ENCODE measurements at places on chromosomes 3 and 15. TPM values are rescaled to one million over a fixed set of nuclear protein-coding genes. Genes with fewer than 3 reads are reported as not detected.

DNA sequence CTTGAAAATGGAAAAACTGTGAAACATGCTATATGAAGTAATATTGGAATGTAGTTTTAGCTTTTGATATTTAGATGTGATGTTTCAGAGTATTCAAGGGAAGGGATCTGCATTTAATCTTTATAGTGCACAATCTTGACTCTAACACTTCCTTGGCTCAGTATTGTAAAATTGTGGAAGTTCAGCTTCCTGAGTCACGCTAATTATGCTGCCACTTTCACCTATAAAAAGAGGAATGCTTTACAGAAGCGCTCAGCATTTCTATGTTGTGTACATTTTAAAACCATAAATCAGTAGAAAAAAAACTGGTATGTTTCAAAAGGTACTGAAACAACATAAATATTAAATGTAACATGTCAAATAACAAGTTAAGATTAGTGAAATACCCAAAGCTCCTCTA lies 32.6 kb downstream of the SERPINI2 start:
- no peak for DNase-seq
- no peaks in the 10 kb centered on the region for H3K27me3 ChIP-seq
- H3K4me3 ChIP-seq, result no peak overlapping the region

GRCh38 chr15:82020625-82021394 lies 25.0 kb downstream of the MEX3B start:
- H3K36me3 ChIP-seq, result no peaks in the 10 kb centered on the region
- H3K27me3 ChIP-seq, result peaks cover 4% of the 10 kb centered on the region
- no peaks in the 10 kb centered on the region for H3K4me1 ChIP-seq
- H3K4me3 ChIP-seq, result no peak overlapping the region

DNA sequence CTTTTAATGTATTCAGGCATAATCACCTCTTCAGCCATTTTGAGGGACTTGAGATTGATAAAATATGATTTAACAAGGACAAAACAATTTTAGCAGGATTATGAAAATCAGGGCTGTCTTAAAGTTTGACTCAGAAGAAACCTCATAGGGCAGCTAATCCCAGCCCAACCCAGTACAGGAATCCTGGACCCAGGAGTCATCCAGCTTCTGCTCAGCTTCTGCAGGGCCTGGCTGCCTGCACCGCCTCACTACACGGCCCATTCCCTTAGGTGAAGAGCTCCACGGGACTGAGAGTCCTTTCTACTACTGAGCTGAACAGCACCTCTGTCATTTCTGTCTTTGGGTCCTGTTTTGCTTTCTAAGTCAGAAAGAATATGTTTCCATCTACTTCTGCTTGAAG lies 37.5 kb downstream of the ARHGAP31 start:
- peak; percentile 87 for DNase-seq
- no peaks in the 10 kb centered on the region for H3K27me3 ChIP-seq
- peaks cover 12% of the 10 kb centered on the region for H3K36me3 ChIP-seq
- no peak overlapping the region for H3K27ac ChIP-seq

- no peak for DNase-seq
- peaks cover 2% of the 10 kb centered on the region for H3K4me1 ChIP-seq
- no peak overlapping the region for H3K4me3 ChIP-seq
- no peaks in the 10 kb centered on the region for H3K36me3 ChIP-seq
Measured at GRCh38 chr3:179973931-179974361, 62.8 kb downstream of the PEX5L start.

DNA sequence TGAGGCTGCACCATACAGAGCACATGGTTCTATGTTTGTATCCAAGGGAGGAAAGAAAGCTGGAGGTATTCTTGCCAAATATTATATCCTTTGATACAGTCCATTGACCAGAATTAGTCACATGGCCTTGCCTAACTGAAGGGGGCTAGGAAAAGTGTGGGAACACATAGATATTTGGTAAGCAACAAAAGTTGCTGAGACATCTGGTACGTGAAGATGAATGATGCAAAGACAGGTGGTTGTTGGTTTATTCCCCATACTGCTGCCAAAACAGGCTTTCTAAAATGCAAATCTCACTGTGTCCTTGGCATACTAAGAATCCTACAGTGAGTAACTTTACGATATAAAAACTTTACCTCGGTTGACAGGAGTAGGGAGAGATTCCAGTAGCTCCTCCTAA lies 162.2 kb downstream of the VGLL3 start:
- H3K27ac ChIP-seq, result no peak overlapping the region
- peaks cover 3% of the 10 kb centered on the region for H3K4me1 ChIP-seq
- DNase-seq, result peak; percentile 19
- H3K27me3 ChIP-seq, result no peaks in the 10 kb centered on the region
- no peak overlapping the region for H3K4me3 ChIP-seq
- no peaks in the 10 kb centered on the region for H3K36me3 ChIP-seq

- no peak overlapping the region for H3K4me3 ChIP-seq
- H3K27ac ChIP-seq, result no peak overlapping the region
- peaks cover 3% of the 10 kb centered on the region for H3K4me1 ChIP-seq
- DNase-seq, result no peak
Measured at GRCh38 chr15:31977138-31977537, 53.2 kb upstream of the CHRNA7 start.

DNA sequence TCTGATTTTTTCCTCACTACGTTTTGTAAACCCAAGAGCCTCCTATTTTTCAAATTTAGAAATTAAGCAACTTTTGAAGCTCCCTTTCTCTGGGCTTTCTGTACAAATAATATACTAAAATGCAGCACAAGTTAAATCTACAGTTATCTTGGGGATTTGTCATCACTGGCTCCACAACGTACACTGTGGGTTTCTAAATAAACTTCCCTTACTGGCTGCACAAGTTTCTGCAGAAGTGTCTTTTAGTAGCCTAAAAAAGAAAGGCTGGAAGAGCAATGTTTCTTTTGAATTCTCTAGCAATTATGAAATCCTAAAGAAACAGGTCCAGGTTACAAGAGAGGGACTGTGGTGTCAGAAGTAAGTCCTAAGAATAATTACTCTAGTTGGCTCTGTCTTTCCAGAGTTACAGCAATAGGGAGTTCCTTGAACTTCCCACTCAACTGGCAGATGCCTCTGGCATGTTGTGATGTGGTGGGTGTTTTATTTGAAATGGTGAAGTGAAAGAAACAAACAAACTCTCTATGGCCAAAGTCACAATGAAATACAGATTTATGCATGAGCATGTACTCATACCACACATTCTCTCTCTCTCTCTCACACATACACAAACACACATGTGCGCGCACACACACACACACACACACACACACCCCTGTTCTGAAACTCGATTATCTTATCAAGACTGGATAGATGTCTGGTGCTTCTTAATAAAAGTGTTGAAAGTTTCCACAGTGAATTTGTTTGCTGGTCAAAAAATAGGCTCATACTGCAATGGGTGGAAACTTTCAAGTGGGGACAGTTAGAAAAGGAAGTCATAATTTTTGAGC lies 198.2 kb downstream of the SSR3 start:
- H3K4me3 ChIP-seq, result no peak overlapping the region
- no peaks in the 10 kb centered on the region for H3K4me1 ChIP-seq
- no peak overlapping the region for H3K27ac ChIP-seq
- H3K36me3 ChIP-seq, result no peaks in the 10 kb centered on the region

GRCh38 chr3:4939276-4939675 lies 40.0 kb upstream of the BHLHE40 start:
- H3K4me1 ChIP-seq, result no peaks in the 10 kb centered on the region

DNA sequence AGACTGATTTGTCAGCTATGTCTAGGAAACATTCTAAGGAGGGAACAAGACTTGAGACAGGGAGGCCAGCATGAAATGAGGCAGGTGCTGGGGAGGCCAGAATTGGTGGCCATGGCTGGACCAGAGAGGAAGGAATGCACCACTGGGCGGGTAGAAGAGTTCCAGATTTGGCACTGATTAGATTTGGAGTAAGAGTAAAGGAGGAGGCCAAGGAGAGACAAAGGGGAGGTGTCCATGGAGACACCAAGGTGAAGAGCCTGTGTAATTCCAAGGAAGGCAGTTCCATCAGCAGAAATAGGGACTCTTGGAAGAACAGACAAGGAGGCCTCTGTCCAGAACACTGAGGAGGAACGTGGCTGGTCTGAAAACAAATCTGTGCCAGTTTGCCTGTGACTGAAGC lies 1.8 kb downstream of the ARNT2 start:
- no peak for DNase-seq
- H3K4me3 ChIP-seq, result no peak overlapping the region
- H3K36me3 ChIP-seq, result no peaks in the 10 kb centered on the region
- no peaks in the 10 kb centered on the region for H3K4me1 ChIP-seq
- no peak overlapping the region for H3K27ac ChIP-seq

DNA sequence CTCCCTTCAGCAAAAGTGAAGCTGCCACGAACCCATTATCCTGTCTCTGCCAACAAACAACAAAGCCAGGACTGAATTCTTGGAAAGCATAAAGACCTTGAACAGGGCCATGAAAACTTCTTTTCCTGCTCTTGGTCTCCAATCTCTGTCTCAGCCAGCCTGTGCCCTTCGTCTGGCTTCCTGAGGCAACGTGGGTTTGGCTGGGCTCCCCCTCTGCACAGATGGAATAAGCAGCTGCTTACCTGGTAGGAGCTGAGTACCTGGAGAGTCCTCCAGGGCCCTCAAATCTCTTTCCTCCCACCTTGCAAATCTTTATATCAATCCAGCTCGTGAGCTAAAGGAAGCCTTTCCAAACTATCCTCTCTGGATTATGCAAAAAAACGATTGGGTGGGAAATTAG lies 97.6 kb upstream of the PSMD6 start:
- H3K27ac ChIP-seq, result no peak overlapping the region
- no peaks in the 10 kb centered on the region for H3K4me1 ChIP-seq
- no peaks in the 10 kb centered on the region for H3K27me3 ChIP-seq
- no peak for DNase-seq
- no peak overlapping the region for H3K4me3 ChIP-seq
- peaks cover 4% of the 10 kb centered on the region for H3K36me3 ChIP-seq

Gene DBR1
- total RNA-seq, result 17.1 TPM

- H3K27me3 ChIP-seq, result no peaks in the 10 kb centered on the region
- no peaks in the 10 kb centered on the region for H3K36me3 ChIP-seq
- peaks cover 82% of the 10 kb centered on the region for H3K4me1 ChIP-seq
- peak; percentile 93 for DNase-seq
- H3K27ac ChIP-seq, result peak overlapping the region; percentile 76
Measured at GRCh38 chr15:74396445-74397238, 29.2 kb upstream of the CYP11A1 start.

- H3K36me3 ChIP-seq, result no peaks in the 10 kb centered on the region
- no peak overlapping the region for H3K27ac ChIP-seq
- H3K4me3 ChIP-seq, result no peak overlapping the region
- H3K27me3 ChIP-seq, result no peaks in the 10 kb centered on the region
Measured at GRCh38 chr3:152718810-152719209, 116.1 kb upstream of the P2RY1 start.

Gene GRIP2
- 1.4 TPM for total RNA-seq

- no peaks in the 10 kb centered on the region for H3K4me1 ChIP-seq
- no peaks in the 10 kb centered on the region for H3K36me3 ChIP-seq
- peaks cover 23% of the 10 kb centered on the region for H3K27me3 ChIP-seq
- no peak overlapping the region for H3K27ac ChIP-seq
- H3K4me3 ChIP-seq, result no peak overlapping the region
Measured at GRCh38 chr15:45386974-45387373, 8.6 kb upstream of the GATM start.

DNA sequence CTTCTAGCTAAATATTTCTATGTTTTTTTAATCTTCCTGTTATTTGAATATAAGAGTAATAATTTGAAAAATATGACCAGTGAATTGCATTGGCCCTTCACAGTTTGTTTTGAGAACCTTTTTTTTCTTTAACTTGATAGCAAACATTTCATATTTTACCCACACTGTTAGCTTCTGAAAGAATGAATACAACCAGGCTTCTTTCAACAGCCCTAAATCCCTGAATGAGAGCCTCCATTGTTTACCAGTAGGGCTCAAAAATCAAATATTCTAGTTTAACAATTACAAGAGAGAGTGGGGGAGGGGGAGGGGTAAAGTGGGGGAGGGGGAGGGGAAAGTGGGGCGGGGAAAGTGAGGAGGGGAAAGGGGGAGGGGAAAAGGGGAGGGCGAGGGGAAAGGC lies 14.5 kb upstream of the TOP2B start:
- H3K4me1 ChIP-seq, result no peaks in the 10 kb centered on the region
- no peak for DNase-seq
- H3K4me3 ChIP-seq, result no peak overlapping the region
- no peaks in the 10 kb centered on the region for H3K36me3 ChIP-seq
- no peak overlapping the region for H3K27ac ChIP-seq

Gene CD200R1L
- not detected for total RNA-seq

Gene SPTBN5
- 0.36 TPM for total RNA-seq

DNA sequence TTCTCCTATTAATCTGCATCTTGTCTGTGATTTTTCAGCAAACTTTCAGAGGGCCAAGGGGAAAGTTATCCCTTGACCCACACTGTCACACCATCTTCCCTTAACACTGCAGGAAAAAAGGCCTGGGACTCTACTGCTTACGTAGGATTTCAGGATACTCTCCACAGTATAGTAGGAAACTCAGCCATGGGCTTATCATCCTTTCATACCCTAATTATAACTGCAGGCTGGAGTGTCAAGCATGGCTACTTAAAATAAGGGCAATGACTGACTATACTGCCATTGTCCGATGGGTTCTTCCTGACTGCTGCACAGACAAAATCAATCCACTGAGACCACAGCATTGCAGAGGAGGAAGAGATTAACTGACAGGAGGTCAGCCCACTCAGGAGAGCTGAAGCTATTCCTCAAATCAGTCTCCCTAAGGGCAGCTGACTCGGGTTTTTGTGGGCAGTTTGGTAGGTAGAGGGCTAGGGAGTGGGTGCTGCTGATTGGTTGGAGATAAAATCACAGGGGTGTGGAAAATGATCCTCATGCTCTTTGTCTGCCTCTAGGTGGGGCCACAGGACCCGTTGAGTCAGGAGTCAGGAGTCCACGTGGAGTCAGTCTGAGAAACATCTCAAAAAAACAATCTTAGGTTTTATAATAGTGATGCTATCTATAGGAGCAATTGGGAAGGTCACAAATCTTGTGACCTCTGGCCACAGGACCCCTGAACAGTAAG lies 118.2 kb upstream of the STRIT1 start:
- no peaks in the 10 kb centered on the region for H3K27me3 ChIP-seq
- no peaks in the 10 kb centered on the region for H3K36me3 ChIP-seq
- H3K27ac ChIP-seq, result no peak overlapping the region
- H3K4me1 ChIP-seq, result peaks cover 9% of the 10 kb centered on the region
- no peak for DNase-seq

DNA sequence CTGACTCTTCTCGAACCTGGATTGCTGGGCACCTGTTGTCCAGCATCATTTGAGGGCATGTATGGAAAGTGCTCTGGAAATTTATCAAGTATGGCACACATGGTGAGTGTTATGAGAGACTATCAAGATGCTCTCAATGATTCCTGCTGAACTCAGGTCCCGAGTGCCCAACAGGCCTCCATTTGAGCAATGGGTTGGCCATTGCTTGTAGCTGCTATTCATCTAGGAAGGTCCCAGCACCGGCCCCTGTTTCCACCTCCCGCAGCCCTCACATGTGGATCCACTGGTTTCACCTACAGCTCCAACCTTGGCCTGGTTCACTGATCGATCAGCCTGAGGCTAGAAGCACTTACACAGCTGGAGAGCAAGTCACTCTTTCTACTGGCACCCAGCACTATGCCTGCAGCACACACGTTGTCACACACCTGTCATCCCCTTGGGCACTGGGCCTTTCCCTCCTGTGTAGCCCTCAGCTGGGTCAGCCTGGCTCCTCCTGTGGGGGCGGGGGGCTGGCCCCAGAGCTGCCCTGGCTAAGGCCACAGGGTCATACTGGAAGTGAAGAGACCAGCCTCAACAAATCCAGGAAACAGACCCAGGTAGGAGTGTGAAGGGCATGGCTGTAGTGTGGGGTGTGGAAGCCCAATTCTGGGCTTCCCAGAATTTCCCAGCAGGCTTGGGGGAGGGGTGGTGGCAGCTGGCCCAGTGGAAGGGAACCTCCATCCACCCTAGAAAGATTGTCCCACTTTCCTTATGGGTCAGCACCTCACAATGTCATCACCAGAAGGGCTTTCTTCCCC lies 41.7 kb upstream of the SMAD3 start:
- H3K4me1 ChIP-seq, result peaks cover 40% of the 10 kb centered on the region
- no peaks in the 10 kb centered on the region for H3K36me3 ChIP-seq
- no peaks in the 10 kb centered on the region for H3K27me3 ChIP-seq
- H3K4me3 ChIP-seq, result peak overlapping the region; percentile 33
- peak overlapping the region; percentile 88 for H3K27ac ChIP-seq
- no peak for DNase-seq

Measured in osteoblast (primary cell).